ENCODE measurements at places on chromosomes 11 and 22.

DNA sequence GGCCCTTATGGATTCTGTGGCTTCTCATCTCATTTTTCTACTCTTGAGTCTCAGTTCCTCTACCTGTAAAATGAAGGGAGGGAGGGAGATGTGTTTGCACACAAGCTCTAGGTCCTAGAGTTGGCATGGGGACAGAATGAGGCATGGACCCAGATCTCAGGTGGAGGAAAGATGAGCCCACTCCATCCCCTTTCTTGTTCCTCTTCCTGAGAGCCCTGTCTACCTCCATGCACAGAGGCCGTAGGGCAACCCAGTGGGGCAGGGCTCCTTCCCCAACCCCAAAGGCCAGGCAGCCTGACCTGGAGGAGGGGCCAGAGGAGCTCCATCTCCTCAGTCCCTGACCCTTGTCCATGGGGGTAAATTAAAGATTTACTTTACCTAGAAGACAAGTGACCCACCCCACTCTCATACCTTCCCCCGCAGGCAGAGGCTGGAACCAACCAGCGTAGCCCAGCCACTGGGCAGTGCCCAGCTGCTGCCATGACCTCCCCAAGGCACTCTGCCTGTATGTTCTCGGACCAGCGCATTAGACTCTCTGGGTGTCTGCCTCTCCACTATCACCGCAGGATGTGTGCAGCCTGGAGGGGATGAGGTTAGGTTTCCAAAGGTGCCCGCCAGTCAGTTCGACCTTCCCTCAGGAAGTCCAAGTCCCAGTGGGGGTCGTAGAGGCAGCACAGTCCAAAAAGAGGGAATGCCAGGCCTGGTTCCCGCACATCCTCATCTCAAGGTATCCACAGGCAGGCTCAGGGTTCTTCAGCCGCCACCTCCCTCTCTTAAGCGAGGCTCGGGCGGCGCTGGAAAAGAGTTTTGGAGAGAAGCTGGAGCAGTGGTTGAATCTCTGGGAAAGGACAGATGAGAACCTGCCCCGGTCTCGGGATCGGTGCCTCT is 3.0 kb downstream of the SMTN start:
- DNase-seq = no peak

GRCh38 chr11:37770145-37770544 is 1172.1 kb upstream of the RAG2 start:
- DNase-seq = no peak

DNA sequence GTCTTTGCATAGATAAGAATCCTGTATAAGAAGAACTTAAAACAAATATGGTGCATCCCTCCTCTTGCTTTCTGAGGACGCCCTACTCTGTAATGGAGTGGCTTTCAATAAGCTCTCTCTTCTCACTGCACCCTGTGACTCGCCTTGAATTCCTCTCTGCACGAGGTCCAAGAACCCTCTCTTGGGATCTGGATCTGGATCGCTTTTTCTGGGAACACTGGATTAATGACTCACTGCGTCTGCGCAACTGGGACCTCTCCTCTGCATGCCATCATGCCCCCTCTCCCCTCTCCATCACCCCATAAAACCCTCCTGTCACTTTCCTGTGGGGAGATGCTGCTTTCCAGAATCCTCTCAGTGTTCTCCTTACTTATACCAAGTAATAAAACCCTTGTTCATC is 15.1 kb upstream of the CABP2 start:
- DNase-seq = no peak

- DNase-seq = no peak
These were observed 25.9 kb downstream of the HIRA start for GRCh38 chr22:19405652-19406051.

- DNase-seq = peak; percentile 27
These were observed 461 bp downstream of the TBC1D10A start for GRCh38 chr22:30326255-30326705.

Measured in activated gamma-delta T cell (primary cell).